ENCODE measurements at places on chromosomes 7 and 10. TPM values are rescaled to one million over a fixed set of nuclear protein-coding genes. Genes with fewer than 3 reads are reported as not detected.
A peak's percentile ranks its signal among the peaks of the same experiment; 100 is the strongest.

DNA sequence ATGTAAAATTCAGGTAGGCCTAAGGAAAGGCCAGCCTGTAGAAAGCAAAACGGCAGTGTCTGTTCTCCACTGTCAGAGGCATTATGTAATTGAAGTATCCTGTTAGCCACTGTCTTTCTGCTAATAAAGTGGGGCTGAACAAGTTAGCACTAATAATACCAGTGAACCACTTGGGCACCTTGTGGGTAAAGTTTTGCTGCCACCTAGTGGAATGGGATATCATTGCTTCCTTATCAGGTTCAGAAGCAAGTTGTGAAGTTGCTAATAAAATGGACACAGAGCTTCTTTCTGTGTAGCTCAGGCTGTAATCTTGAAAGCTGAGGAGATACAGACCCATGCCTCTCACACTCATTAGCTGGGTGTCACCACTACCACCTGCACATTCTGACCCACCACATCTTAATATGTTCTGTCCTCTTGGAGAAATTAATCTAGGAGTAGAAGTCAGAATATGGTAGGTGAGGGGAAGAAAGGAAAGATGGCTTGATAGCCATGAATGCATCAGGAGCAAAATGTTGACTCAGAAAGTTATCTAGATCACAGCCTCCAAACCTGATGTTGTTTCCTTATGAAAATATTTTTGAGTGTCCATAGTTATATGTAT, 175.1 kb downstream of the SEPTIN7 start:
- DNase-seq = peak; percentile 67

- DNase-seq = peak; percentile 14
Observed at GRCh38 chr10:49741108-49741995, 20.8 kb downstream of the OGDHL start.

DNA sequence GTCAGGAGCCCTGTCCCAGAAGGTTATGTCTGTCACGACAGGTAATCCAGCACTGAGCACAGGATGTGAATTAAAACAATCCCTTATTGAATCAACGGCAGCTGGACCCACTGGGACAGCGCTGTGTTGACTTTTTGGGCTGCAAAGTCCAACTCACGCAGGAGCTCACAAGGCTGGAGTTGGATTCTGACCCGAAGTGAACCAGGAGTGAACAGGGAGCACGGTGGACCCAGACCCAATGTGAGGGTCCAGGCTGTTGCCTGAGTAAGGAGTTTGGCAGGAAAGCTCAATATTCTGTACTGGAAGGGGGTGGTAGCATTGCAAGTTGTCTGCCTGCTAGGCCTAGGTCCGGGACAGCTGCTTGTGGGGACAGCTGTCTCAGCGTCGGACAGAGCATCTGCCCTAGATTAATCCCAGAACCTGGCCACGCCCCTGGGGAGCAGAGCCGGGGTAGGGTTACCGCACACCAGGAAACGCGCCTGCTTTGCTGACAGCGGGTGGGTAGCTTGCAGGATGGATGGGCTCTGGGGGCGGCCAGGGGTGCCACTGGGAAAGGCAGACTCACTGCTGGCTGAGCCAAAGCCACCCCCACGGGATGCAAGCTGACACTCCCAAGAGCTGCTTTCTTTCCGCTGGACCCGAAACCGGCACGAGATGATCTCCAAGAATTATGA, 24.0 kb downstream of the COL26A1 start:
- peak; percentile 68 for DNase-seq

- DNase-seq = no peak
Observed at GRCh38 chr7:29158795-29159423, 12.6 kb upstream of the CPVL start.

DNA sequence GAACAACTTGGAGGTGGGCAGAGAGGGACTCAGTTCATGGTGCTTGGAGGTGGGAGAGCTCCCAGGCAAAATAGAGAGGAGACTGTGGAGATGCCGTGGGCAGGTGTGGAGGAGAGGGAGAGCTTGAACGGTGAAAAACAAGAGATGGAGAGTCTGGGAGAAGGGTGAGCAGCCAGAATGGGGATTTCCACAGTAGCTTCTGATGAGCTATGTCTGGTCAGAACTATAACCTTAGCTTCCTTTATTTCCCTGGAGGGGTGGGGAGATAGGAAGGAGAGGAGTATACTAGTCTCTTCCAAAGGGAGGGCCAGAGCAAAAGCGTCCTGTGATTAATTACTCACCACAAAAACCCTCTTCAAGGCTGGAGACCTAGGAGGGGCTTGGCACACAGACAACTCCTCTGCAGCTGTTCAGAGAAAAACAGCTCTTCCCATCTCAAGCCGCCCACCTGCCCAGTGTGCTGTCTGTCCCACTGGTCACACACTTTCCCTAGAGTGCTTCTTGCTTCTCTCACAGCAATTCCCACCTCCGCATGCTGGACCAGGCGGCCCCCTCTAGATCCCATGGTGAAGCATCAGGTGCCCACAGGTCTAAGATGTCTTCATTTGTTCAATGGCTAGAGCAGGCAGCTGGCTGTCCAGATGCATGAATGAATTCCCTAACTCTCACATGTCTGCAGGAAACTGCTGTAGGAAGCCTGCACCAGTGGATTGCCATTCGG, 41.9 kb downstream of the TAS2R41 start:
- peak; percentile 39 for DNase-seq

- no peak for DNase-seq
Observed at GRCh38 chr10:53403688-53404087, 631.1 kb upstream of the MBL2 start.

GRCh38 chr7:47402941-47403866, 178.7 kb downstream of the TNS3 start:
- DNase-seq = no peak

CAMK1D gene
- total RNA-seq = 0.13 TPM

- DNase-seq = no peak
Observed at GRCh38 chr7:112365551-112365950, 84.7 kb upstream of the IFRD1 start.

CRPPA gene
- total RNA-seq = 1.8 TPM

DNA sequence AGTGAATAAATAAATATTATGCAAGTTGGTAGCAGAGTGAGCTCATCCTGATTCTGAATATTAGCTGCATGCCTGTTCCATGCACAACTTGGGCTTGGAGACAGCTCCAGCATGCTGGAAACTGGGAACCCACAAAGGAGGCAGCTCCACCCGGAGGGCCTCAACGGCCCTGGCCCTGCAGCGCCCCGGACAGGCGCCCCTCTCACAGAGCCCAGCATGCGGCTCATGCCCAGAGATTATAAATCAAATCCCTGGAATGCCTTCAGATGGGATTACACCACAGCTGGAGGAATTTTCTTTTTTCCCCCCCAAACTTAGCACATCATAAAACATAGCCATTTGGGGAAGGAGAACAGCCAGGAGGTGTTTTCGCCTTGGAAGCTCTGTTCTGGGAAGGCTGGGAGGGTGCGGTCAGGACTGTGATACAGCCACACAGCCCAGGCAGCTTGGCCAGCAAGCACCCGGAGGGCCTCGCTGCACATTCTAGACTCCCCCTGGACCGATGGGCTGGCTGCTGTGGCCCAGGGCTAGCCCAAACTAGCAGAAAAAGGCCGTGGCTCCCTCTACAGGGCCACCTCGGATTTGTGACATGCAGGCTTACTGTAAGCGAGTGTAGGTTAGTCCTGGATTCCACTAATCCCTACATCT, 102.4 kb downstream of the PTPN20 start:
- peak; percentile 77 for DNase-seq

GRCh38 chr7:126696256-126697038, 556.3 kb downstream of the GRM8 start:
- DNase-seq = no peak

- DNase-seq = no peak
Observed at GRCh38 chr10:117198088-117198487, 799 bp downstream of the KCNK18 start.

DNA sequence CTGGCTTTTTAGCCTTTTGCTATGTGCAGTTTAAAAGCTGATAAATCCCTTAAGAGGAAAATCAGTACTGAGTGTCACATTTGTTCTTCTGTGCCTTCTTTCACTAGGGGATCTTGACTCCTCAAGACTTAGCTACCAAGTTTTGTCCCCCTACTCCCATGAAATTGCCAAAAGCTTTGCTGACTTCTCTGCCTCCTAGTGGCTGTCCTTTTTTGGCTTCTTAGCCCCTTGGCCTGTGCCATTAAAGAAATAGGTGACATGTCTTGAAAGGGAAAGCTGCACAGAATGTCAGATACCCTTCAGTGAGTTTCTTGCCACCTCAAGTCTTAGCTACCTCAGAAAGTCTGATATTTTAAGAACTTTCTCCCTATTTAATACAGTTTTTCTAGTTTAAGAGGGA, 10.5 kb downstream of the MKLN1 start:
- DNase-seq = no peak

CYP51A1 gene
- total RNA-seq = 67.8 TPM

C1QL3 gene
- total RNA-seq = not detected

DNA sequence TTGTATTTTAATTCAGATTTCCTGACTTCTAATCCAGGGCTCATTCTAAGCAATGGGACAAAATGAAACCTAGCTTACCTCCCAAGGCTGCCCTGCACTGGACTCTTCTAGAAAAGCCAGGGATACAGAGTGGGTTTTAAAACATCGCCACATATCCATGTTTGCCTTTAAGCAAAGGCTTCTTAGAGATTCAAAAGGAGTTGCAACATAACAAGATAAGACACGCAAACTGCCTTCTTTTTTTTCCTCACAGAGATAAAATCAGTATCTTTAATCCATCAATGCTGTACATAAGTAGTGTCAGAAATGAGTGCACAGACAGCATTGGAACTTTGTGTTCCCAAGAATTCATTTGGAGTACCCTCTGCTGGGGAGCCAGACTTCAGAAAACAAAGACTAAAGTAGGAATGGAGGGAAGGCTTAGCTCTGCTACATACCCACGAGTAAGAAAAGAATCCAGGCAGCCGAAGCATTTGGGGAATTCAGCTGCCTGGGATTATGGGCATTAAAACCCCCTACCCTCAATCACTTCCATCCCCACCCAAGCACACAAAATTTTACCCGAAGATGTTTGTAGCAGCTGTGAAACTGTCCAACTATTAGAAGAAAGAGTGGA, 427.8 kb downstream of the ARL4A start:
- no peak for DNase-seq

- peak; percentile 82 for DNase-seq
Observed at GRCh38 chr10:46787321-46787615, 124.0 kb upstream of the PTPN20 start.

- DNase-seq = no peak
Observed at GRCh38 chr7:91520645-91521044, 256.4 kb downstream of the FZD1 start.
